ENCODE measurements at places on chromosomes 12 and 14.

DNA sequence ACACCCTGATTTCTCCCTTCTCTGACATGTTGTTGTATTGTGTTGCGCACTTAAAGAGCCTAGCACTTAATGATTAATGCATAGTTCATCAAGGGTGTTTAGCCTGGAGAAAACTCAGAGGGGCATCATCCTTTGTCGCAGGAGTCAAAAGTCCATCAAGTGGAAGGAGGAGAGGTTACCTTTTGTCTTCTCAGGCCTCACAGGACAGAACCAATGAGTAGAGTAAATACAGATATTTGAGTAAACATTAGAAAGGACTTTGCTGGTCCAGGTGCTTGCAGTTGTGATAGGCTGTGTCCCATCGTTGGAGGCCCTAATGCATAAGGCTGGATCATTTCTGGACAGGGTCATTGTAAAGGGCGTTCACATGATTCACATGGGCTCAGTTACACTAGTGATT lies 430.9 kb downstream of the PCNX1 start:
- DNase-seq: no peak

- DNase-seq: no peak
These were observed 386 bp downstream of the HDAC7 start for GRCh38 chr12:47819138-47819895.

- no peak for DNase-seq
These were observed 13.2 kb upstream of the PRKCH start for GRCh38 chr14:61308198-61308597.

- no peak for DNase-seq
These were observed 41.0 kb upstream of the NCOR2 start for GRCh38 chr12:124608450-124608870.

- no peak for DNase-seq
These were observed 53.6 kb downstream of the BRMS1L start for GRCh38 chr14:35879654-35880249.

DNA sequence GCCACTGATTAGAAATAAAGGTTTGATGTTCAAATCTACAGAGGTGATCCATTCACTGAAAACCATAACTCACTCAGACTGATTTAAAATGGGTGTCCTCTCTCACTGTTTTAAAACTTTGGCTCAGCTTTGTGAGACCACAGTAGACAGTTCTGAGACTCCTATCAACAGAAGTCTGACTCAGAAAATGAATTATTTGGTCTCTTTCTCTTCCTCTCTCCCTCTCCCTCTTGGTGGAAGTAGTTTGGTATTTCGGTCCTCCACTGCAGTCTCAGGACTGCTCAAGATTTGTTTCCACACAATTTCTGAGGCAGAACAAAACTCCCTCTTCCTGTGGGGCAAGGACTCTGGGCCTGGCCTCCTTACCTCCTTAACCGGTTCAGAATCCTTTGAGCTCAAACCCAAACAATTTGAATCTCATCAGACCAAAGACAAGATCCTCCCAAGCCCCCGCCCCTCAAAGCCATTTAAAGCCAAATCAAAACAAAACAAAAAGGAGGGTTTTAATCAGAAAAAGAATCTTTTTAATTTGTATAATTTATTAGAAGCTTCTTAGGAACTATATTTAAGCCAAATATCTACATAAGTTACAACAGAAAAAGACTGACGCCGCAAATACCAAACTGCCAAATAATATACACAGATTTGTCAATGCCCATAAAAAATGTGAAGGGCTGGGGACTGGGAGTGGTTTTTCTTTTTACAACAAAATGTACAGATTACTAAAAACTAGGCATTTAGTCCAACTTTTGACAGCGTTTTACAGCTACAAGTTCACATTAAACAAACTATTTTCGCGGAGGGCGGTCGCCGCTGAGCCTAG lies 3.9 kb downstream of the NKX2-1 start:
- no peak for DNase-seq

DNA sequence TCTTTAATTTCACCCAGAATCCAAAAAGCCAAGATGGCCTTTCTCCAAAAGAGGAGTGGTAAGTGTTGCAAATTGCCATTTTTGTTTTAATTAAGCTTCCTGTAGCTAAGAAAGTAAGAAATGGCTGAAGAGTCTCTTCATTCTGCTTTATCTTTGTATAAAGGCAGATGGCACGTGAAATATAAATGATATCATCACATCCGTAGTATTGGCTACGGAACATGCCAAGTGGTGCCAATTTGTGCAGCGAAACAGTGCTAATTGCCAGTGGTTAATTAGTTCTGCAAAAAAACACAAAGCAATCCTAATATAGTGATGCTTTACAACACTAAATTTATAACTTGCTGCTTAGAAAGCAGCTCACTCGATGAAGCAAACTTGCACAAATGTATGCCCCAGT lies 29.4 kb downstream of the PLEKHG7 start:
- DNase-seq: no peak

DNA sequence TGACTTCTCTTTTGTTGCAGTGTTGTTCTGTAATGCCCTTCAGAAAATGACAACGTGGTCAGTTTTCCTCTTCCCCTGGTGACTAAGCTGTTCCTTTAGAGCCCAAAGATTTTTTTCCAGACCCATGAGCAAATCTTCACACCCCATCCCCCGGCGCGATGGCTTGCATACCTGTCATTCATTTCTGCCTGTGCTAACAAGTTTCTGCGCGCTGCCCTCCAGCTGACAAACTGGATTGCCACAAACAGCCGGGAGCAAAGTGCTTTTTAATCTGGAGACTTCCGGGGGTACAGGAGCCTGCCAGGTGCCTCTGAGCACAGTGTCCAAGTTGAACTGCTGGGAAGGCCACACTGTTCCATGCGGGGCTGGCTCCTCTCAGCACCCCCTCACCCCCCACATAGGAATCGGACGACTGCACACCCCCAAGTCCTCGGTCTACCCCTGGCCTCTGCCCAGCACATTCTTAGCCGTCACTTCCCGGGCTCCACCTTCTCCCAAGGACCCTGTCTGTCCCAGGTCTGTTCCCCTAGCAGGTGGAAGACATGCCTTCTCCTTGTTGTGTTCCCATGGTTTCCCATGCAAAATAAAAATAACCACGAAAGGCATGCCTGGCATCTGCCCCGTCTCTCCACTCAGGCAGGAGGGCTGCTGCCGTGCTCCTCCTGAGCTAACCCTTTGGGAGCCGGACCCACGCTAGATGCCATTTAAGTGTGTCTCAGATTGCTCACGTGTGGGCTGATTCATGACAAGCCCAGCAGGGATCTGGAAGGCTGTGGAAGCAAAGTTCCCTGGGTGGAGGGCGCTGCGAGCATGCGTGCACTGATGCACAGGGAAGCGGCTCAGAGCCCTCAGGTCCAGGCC lies 14.1 kb downstream of the RILPL1 start:
- DNase-seq: no peak

DNA sequence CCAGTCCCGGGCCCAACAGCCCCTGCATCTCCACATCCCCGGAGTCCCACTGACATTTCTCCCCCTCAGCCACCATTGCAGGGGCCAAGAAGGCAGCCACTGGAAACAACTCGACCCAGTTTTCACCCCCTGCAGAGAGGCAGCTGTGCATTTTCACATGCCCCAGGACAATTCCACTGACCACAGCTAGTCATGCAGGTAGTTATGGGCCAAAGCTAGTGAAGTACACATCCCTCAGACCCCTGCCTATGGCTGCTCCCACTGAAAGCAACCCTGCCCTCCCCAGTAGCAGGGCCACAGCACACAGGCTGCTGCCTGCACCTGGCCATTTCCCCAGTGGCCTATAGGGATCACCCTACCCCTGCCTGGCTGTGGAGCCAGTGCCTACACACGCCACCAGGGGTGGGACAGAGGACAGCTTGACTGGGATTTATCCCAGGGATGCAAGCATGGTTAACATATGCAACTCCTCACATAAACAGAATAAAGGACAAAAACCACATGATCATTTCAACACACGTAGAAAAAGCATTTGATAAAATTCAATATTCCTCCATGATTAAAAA lies 154.0 kb downstream of the NDUFA12 start:
- DNase-seq: no peak

GRCh38 chr14:58078068-58078467 lies 73.9 kb downstream of the ARMH4 start:
- no peak for DNase-seq

GRCh38 chr14:63840981-63841380 lies 11.8 kb upstream of the SYNE2 start:
- no peak for DNase-seq

DNA sequence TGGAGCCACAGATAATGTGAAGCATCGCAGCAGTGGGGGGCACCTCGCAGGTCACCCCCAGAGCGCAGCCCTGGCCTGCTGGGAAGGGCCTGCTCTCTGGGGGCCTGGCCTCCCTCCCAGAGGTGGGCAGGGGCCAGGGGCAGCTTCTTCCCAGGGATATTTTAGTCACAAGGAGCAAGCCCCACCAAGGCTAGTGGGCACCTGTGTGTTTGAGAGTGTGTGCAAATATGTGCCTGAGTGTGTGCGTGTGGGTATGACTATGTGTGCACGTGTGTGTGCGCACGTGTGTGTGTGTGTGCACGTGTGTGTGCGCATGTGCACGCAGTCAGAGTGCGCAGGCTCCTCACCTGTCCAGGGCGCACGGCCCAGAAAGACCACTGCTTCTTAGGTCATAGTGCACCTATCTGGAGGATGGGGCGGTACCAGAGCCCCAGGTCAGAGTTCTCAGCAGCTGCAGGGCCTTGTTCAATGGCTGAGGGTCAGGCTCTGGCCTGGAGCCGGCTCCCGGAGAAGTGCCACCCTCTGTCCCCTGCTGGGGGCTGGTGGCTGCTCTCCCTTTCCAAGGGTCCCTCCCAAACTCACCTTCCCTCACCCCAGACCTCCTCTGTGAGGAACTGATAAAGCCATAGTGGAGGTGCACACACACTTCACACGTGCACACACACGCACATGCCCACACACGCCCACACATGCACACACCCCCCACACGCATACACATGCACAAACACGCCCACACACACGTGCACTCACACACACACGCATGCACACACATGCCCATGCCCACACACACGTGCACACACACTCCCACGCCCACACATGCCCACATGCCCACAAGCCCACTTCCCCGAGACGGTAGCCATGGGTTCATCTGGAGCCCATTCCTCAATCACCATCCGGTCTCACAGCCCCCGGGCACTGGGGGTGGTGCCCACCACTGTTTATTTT lies 128.5 kb downstream of the KIF26A start:
- no peak for DNase-seq

DNA sequence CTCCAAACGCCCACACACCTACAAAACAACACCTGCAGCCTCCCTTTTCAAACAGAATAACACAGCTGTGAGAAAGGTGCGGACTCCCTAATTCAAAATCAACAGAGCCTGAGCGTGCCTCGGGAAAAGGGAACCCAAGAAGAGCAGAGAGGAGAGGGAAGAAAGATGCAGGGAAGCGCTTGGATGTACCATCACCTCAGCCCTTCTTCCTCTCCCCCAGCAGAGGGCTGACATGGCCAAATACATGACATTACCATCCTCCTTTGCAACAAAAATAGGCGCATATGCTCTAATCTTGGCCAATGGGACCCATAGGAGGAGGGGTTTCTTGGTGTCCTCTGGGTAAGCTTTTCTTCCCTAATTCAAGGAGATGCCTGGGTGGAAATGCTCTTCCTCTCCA lies 78.0 kb downstream of the CPSF2 start:
- no peak for DNase-seq

GRCh38 chr12:2732290-2732689 lies 62.5 kb upstream of the FKBP4 start:
- no peak for DNase-seq

- no peak for DNase-seq
These were observed 40.8 kb upstream of the CSRP2 start for GRCh38 chr12:76919383-76920171.

DNA sequence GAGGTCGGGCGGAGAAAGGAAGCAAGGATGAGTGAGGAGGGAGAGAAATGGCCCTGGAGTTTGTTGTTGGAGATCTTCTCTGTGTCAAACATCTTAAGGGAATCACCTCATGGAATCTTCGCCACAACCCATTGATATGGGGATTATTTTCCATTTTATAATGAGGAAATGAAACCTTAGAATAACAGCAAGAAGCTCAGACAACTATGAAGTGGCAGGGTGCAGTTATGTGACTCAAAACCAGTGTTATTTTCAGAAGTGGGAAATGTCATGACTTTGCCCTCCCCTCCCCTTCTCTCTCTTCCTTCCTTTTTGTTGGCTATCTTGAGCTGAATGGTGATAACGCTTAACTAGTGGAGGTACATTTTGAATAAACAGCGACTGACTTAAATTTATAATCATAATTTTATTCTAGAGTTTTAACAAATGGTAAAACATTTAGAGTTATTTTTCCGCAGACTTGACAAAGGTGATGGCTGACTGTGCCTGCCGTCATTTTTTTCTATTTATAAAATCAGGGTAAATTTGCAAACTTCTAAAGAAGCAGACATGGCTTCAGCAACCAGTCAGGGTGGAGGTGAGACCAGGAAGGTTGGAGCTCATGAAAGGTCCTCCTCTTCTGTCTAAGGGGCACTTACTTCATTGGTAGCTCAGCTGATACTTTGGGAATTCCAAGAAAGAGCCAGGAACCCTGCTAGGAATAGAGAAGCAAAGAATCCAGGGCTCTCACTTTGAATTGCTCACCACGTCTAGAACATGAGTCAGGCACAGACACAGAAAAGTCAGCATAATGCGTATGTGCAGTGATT lies 232.4 kb downstream of the RGS6 start:
- DNase-seq: no peak

GRCh38 chr12:13373131-13373530 lies 176.6 kb downstream of the EMP1 start:
- no peak for DNase-seq

GRCh38 chr12:28987538-28988324 lies 161.3 kb upstream of the FAR2 start:
- no peak for DNase-seq

DNA sequence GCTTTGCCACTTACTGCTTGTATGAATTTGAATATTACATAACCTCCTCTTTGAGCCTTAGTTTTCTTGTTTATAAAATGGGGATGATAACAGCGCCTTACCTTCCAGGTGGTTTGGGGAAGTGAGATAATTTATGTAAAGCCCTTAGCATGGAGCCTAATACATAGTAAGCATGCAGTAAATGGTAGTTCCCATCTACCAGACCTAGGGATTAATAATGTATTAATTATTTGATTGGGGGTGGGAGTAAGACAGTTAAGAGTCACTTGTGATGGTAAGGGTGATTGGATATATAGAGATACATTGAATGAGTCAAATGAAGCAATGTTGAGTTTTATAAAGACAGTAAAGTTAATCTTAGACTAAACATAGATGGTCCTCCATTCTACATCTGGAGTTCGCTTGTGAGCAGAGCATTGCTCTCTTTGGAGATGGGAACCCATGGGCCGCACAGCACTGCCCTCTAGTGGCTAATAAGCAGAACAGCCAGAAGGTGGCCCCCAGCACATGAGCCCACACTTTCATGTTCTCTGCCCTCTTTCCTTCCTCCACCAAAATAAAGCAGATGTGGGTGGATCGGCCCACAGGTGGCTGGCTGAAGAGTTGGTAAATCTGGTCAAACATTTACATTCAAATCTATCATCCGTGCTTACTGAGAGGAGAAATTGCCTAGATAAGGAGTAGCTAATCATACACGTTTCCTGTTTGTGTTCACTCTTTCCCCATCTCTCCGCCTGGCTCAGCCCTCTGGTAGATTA lies 26.5 kb upstream of the TAMALIN start:
- DNase-seq: peak; percentile 35

GRCh38 chr12:63843721-63844390 lies 644 bp upstream of the SRGAP1 start:
- peak; percentile 22 for DNase-seq

Measured in SK-N-MC (cell line).